ENCODE measurements at places on chromosomes 3 and 15.

GRCh38 chr15:73239564-73240215, 129.1 kb downstream of the HCN4 start:
- DNase-seq: no peak

GRCh38 chr3:52215351-52215750, 10.1 kb downstream of the TLR9 start:
- no peak for DNase-seq

- peak; percentile 68 for DNase-seq
Measured at GRCh38 chr3:11499144-11499543, 144.6 kb downstream of the VGLL4 start.

- DNase-seq: no peak
Measured at GRCh38 chr3:5431811-5432378, 244.4 kb downstream of the EDEM1 start.

- no peak for DNase-seq
Measured at GRCh38 chr3:189137416-189137815, 34.4 kb upstream of the TPRG1 start.

- no peak for DNase-seq
Measured at GRCh38 chr15:49610157-49610918, 10.3 kb downstream of the FAM227B start.

Measured in stromal cell of bone marrow (primary cell).